ENCODE measurements at places on chromosomes 13 and 19.

- no peak for DNase-seq
Observed at GRCh38 chr13:83853771-83854170, 28.5 kb downstream of the SLITRK1 start.

DNA sequence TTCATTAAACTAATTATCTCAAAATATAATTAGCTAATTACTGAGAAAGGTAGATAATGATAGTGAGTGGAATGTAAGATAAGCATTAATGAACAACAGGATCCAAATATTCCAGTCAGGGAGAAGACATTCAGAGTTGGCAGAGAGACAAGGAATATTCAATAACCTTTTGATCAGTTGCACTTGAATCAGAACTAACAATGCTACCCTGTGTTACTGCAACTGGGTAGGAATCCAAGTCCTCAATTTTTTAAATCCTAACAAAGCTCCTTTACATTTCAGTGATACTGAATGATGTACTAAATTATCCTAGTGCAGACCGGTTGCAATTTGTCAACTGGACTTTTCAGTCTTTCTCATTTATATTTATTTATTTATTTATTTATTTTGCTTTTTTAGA, 107.1 kb upstream of the MIR17HG start:
- no peak for DNase-seq

DNA sequence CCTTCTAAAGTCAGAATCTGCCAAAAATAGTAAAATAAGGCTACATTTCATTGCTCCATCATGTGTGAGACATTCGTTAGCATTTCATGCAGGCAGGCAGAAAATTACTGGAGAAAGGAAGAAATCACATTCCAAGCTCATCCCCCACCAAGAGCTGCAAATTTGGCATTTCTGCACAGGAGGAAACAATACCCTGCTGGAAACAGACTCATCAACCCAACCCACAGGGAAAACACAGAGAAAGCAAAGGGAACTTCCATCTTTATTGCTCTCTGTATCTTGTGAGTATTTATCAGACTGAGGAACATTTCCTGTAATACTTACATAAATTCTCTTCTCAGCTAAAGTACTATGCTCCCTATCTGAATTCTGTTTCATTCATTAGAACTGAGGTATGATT, 95.7 kb downstream of the KCTD12 start:
- DNase-seq, result no peak

DNA sequence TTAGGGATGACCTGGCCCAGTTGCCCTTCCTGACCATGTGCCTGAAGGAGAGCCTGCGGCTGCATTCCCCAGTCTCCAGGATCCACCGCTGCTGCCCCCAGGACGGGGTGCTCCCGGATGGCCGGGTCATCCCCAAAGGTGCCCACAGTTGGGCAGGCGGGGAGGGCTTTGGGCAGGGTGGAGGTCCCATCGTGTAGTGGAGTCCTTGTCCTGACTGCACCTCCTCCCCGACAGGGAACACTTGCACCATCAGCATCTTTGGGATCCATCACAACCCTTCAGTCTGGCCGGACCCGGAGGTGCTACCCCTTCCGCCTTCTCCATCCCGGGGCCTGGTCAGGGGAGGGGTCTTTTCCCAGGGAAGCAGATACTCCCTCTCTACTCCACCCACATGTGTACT, 31.7 kb upstream of the CYP4F8 start:
- DNase-seq, result no peak

DNA sequence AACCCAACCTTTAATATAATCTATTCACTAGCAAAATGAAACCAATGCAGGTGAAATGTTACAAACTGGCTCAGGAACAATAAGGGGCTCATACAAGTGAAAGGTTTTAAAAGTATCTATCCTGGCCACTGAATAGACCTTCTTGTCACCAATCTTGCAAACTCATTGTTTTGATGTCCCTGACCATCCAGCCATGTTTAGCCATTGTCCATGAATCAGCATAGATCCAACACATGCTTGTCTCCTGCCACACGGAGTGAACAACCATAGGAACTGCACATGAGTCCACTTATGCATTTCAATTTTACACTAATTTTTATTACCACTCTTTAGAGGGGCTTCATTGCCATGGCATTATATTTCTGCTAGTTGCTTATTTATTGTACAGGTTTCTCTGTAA, 331.4 kb downstream of the GPC5 start:
- DNase-seq, result no peak
